Stimulated activated CD8-positive, alpha-beta memory T cell treated with anti-CD3 and anti-CD28 coated beads, Interleukin-15, amount 100 ng/mL, for 48 hours (primary cell): ENCODE measurements at places on chromosomes 16 and 17.

GRCh38 chr17:37392024-37392590 is 14.5 kb downstream of the ACACA start:
- DNase-seq, result no peak

DNA sequence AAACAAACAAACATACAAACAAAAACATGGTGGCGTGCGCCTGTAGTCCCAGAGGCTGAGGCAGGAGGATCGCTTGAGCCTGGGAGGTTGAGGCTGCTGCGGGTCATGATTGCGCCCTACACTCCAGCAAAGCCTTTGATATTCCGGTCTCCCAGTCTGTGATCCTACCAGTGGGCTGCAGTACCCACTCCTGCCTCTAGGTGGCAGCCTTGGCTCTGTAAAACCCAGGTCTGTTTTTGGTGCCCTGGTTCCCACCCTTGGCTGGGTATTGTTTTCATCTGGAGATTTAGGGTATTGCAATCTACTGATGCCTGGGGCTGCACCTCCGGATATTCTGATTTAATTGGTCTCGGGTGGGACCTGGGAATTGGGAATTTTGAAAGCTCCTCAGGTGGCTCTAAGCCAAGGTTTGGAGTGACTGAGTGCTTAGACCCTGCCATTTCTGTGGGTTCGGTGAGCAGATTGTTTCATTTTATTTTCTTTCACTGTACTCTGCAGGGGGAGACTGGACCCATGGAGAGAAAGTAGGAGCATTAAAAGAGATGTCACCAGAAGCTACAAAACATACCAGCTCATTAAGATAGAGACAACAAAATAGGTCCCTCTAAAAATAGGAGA is 40.5 kb downstream of the MYH3 start:
- peak; percentile 54 for DNase-seq

DNA sequence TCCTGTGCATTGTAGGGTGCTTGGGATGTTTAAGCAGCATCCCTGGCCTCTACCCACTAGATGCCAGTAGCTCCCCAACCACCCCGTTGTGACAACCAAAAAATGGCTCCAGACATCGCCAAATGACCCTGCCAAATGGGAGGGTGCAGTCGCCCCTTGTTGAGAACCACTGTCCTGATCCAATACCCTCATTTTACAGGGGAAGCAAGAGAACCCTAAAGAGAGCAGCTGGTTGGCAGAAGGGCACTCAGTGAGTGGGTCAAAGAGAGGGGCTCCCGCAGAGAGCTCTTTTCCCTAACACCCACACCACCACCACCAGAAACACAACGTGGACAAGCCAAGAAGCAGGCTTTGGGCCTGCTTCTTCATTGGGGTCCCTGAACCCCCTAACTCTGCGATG is 18.4 kb downstream of the TEKT5 start:
- no peak for DNase-seq

DNA sequence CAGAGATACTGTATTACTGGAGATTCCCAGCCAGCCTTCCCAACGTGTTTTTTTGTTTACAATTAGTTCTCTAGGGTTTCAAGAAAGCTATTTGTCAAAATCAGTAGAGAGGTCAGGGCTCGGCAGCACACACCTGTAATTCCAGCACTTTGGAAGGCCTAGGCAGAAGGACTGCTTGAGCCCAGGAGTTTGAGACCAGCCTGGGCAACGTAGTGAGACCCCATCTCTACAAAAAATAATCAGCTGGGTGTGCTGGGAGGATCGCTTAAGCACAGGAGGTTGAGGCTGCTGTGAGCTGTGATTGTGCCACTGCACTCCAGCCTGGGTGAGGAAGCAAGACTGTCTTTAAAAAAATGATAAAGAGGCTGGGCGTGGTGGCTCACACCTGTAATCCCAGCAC is 19.4 kb downstream of the CBX1 start:
- DNase-seq, result no peak

DNA sequence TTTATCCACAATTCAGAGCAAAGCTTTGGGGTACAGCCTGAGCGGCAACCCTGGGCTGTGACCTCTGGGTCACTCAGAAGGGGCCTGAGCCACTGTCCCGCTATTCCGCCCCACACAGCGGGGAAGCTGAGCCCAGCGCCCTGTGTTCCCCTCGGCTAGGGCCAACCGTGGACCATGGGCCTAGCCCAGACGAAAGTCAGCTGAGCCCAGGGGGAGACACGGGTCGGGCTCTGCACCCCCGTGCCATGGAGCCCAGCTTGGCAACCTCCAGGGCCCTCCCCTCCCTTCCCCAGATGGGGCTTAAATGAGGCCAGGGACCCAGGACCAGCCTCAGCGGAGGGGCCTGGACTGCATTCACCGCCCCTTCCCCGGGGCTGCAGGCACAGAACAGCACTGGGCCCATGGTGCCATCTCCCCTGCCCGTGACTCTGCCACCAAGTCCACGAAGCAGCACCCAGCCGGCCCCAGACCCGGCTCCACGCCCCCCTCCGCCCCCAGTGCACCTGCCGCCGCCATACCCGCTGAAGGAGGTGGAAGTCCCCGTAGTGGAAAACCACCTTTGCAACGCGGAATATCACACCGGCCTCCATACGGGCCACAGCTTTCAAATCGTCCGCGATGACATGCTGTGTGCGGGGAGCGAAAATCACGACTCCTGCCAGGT is 1.8 kb downstream of the TPSD1 start:
- DNase-seq, result no peak

DNA sequence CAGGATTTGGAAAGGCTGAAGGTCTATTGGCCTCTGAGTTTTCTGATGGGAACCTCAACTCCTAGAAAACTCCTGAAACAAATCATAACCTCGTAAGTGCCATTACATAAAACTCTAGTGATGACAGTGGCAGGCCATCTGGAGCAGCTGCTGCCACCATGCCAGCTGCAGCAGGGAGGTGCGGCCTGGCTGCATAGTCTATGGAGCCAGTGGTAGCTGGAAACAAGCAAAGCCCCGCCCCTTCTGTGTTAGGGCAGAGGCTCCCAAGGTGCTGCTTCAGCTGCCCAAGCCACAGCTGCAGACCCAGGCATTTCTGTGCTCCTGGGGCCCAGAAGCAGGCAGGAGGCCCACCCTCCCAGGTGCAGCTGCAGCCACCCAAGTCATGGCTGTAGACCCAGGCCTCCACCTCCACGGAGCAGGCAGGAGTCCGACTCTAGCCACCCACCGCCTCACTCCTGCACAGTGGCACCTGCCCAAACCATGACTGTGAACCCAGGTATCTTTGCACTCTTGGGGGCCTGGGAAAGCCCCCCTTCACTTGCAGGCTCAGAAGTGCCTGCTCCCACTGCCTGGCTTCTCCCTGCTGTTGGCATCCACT is 254.1 kb upstream of the KCNJ16 start:
- DNase-seq, result no peak

- no peak for DNase-seq
Observed at GRCh38 chr16:74275031-74275636, 21.5 kb upstream of the PSMD7 start.

GRCh38 chr17:40251576-40251975 is 32.5 kb downstream of the WIPF2 start:
- no peak for DNase-seq

DNA sequence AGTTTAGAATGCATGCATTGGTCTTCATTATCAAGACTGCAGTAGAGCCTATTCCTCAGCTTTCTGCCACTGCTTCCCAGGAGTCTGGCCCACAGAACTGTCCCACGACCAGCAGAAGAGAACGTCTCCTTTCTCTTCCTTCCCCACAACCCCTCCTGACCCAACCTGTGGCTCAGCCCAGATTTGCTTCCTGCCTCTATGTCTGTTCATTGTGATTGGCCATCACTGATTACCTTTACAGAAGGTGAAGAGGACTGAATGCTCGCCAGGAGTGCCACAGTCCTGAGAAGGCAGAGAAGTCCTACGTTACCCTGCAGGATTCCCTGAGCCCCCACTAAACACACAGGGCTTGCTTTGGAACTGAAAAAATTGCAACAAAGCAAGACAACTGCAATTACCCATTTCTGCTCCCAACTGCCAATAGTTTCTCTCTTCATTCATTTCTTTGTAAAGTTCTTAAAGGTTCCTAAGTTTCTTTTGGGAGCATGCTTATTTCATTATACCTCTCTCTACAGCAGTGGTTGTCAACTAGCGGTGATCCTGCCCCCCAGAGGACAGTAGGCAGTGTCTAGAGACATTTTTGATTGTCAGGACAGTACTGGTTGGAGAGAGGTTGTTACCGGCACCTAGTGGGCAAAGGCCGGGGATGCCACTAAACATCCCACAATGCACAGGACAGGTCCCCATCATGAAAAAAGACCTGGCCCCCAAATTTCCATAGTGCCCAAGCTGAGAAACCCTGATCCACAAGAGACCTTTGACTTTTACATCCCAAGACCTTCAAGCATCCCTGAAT is 4.5 kb upstream of the NAT9 start:
- no peak for DNase-seq

DNA sequence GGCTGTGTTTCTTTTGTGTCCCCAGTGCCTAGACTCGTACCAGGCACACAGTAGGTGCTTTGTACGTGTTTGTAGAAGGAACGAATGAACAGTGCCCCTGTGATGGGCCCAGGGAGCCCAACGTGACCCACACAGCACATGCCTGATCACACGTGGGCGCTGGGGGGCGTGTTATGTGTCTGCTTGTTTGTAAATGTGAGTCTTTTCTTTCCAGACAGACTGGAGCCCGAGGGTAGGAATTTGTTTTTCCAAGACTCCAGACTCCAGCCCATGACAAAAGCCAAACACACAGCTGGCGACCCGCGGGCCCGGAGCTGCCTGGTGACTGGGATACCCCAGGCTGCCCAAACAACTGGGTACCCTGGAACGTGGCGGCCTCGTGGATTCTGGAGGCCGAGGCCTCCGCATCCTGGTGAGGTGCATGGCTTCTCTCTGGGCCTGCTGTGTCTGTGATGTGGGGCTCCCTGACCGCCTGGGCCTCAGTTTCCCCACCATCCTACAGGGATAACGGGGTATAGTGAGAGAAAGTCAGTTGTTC is 14.9 kb upstream of the CBFA2T3 start:
- no peak for DNase-seq

DNA sequence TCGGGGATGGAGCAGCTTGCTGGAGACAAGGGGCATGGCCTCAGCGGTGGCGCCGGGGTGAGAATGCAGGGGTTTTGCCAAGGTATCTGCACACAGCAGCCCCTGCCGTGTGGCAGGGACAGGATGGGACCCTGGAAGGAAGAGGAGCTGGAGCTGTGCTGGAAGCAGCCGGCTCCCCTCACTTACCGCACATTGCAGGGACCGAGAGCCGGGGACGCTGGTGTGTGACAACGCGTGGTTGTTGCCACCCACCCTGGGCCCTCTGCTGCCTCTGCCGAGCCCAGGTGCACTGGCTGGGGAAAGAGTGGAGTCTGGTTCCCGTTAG is 3.0 kb downstream of the NUBP2 start:
- DNase-seq, result no peak

DNA sequence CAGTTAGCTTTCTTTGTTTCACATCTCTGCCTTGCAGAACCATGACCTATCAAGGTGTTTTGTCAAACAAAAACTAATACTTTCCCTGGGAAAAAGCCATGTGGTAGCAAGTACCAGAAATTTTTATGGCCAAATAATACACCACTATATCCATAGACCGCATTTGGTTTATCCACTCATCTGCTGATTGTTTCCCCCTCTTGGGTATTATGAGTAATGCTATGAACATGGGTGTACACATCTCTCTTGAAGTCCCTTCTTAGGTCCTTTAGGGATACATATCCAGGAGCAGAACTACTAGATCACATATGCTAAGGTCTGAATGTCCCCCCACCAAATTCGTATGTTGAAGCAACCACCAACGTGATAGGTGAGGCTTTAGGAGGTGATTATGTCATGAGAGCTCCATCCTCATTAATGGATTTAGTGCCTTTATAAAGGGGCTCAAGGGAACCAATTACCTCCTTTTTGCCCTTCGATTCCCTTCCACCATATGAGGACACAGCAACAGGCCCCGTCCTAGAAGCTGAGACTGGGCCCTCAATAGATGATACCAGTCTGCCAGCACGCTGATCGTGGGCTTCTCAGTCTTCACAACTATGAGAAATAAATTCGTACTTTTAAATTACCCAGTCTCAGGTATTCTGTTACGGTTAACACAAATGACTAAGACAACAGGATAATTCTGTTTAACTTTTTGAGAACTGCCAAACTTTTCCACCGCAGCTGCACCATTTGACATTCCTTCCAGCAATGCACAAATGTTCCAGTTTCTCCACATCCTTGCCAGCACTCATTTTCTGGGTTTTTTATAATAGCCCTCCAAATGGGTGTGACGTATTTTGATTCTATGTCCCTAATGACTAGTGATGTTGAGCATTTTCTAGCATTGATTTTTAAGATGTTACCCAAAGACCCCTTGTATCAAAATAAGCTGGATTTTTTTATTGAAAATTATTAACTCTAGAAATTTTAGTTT is 30.0 kb downstream of the SIAH1 start:
- no peak for DNase-seq

GRCh38 chr16:67054901-67055300 is 26.0 kb downstream of the CBFB start:
- DNase-seq, result no peak

GRCh38 chr17:16215965-16216316 is 607 bp upstream of the NCOR1 start:
- DNase-seq, result no peak
